NT2/D1 (cell line): ENCODE measurements at places on chromosomes 4 and X.

- no peak for DNase-seq
These were observed 27.5 kb downstream of the ARX start for GRCh38 chrX:24988314-24988713.

DNA sequence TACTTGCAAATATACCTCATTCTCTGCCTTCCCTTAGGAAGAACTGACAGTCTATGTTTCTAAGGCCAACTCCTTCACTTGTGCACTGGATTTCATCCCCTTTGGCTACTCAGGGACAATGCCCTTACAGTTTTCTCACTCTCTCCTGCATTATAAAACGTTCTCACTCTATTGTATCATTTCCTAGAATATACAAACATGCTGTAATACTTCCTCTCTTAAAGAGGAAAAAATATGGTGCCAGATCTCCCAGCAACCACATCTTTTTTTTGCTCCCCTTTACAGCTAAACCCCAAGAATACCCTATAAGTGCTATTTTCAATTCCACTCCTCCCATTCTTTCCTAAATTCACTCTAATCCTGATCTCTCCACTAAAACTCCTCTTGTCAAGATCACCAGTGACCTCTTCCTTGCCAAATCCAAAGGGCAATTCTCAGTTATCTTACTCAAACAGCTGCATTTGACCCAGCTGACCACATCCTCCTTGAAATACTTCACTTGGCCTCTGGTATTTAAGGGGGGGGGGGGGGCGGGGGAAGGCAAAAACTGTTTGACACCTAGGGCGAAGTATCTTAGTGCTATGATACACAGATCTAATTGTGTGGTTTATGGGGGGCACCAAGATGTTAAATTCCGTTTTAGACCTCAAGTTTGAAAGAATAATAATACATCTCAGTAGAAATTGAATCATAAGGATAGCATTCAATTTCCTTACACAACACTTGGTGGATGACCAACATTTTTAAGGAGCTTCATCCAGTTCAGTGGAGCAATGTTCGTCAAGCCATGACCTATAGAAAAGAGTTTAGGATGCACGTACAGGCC lies 1.6 kb downstream of the RCHY1 start:
- DNase-seq, result no peak

- no peak for DNase-seq
These were observed 2264.0 kb downstream of the ARAP2 start for GRCh38 chr4:33980361-33980760.

- no peak for DNase-seq
These were observed 138.4 kb upstream of the ETNPPL start for GRCh38 chr4:108901291-108901690.

GRCh38 chr4:94559351-94559806 lies 107.6 kb downstream of the PDLIM5 start:
- no peak for DNase-seq

GRCh38 chr4:173057442-173057841 lies 111.2 kb upstream of the GALNT7 start:
- DNase-seq, result no peak

DNA sequence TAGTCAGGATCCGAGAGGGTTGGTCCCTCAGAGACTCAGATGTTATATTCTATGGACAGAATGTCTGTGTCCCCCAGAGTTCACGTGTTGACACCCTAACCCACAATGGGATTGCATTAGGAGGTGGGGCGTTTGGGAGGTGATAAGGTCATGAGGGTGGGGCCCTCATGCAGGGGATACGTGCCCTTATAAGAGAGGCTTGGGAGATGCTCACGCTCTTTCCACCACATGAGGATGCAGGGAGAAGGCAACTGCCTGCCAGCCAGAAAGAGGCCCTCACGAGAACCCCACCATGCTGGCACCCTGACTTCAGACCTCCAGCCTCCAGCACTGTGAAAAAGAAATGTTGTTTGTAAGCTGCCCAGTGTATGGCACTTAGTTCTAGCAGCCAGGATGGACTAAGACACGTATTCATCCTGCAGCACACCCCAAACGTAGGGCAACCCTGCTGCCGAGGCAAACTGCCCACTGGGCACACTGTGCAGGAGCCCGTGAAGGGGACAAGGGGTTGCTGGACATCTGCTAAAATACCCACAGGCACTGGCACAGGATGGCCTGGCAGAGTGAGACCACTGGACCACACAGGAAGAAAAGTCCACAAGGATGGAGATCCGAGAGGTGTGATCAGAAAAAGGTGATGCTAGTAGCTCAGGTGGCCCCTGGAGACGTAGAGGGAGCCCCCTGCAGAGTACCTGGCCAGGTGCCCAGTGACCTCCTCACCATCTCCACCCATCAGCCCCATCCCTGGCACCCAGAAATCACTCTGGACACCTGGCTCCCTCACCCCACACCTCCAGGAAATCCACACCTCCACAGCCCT lies 62.7 kb downstream of the HTRA3 start:
- DNase-seq, result no peak

- DNase-seq, result no peak
These were observed 15.7 kb downstream of the RNF128 start for GRCh38 chrX:106742193-106742592.

GRCh38 chr4:161577579-161578301 lies 586.1 kb downstream of the FSTL5 start:
- DNase-seq, result no peak

GRCh38 chrX:626745-627509 lies 3.7 kb upstream of the SHOX start:
- DNase-seq, result no peak

DNA sequence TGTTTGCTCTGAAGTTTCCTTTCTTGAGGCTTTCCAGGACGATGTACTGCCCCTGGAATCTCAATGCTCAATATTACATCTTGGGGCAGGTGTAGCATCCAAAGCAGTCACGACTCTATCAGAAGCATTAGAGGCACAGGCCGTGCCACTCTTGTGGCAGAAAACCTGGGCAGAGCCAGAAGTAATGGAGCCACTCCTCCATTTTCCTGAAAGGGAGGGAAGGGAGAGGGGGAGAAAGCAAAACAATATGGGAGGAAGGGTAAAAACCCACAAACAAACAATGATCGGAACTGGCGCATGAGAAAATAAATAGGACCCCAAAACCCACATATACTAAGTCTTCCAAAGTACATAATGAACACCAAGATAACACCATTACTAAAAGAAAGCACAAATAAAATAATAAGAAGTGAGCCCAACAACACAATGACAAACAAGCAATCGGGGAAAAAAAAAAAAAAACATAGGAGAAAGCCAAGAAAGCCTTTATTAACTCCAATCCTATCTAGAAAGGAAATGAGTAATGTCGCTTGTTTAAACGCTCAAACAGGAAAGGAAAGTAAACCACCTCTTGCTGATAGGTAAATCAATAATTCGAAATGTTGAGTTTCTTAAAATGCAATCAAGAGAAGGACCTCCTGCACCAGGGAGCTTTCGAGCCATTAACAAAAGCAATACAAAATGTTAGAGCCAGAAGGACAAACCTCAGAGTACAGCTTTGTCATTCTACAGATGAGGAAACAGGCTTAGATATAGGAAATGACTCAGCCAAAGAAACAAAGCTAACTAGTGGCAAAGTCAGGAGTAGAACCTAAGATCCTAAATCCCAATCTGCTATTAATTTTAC lies 117.4 kb downstream of the ATRX start:
- DNase-seq, result no peak

DNA sequence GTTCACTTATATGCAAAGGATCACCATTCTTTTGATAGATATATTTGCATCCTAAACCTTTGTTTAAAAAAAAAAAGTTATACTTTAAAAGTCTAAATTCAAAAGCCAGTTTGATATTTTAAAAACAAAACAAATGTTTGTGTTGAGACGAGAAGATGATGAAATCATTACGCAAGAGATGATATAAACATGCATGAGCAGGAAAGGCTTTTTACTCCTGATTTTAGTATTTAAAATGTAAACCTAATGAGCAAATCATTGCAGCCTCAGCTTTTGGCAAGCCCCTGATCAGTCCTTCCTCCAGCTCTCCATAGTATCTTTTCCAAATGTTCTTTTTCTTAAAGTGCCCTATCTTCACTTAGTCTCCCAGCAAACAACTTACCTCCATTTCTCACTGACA lies 115.6 kb downstream of the ARAP2 start:
- no peak for DNase-seq

- DNase-seq, result no peak
These were observed 23.7 kb downstream of the MAOA start for GRCh38 chrX:43679778-43680177.

- no peak for DNase-seq
These were observed 47.1 kb downstream of the ARHGAP10 start for GRCh38 chr4:147778942-147779341.
